ENCODE measurements at places on chromosomes 5 and 9. TPM values are rescaled to one million over a fixed set of nuclear protein-coding genes. Genes with fewer than 3 reads are reported as not detected.

The CTXN3 gene
- not detected for total RNA-seq

The KIAA0825 gene
- total RNA-seq, result 4.7 TPM

The HACD4 gene
- 1.6 TPM for total RNA-seq

DNA sequence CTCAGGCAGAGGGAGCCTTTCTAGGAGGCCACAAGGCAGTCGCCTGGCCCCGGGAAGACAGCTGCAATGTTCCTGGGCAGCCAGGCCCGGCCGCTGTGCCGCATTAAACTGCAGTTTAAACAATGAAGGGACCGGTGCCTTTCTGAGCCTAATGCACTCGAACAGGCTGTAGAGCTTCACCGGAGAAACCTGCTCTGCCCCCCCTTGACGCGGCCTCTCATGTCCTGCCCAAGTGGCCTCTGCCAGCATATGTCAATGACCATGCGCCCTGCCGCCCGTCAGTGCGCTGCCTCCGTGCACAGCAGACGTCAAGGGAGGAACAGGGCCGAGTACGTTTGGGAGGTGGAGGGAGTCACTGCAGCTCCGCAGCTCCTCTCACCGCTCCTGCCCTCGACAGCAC lies 38.4 kb upstream of the BARHL1 start:
- no peak for DNase-seq

DNA sequence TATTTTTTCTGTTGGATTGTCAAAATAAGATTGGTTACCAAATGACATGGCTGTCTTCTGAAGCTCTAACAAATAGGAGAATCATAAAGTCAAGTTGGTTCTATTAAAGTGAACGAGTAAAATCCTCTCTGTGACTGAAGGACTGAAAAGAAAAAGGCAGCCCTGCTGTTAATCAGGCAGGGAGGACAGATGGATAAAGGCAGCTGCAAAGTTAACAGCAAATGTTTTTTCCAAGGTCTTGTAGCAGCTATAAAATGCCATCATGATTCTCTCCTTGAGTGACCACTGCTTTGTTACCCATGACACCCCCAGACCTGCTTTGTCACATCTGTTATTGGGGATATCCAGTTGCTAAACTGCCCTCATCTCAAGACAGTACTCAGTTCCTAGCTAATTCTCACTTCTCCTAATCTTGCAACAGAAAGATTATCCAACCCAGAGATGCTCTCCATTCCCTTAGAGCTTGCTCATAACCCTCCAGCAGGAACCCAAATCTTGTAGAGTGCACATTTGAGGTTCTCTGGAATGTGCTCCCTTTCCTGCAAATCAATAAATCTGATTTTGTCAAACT lies 89.7 kb upstream of the PARP8 start:
- DNase-seq, result no peak

DNA sequence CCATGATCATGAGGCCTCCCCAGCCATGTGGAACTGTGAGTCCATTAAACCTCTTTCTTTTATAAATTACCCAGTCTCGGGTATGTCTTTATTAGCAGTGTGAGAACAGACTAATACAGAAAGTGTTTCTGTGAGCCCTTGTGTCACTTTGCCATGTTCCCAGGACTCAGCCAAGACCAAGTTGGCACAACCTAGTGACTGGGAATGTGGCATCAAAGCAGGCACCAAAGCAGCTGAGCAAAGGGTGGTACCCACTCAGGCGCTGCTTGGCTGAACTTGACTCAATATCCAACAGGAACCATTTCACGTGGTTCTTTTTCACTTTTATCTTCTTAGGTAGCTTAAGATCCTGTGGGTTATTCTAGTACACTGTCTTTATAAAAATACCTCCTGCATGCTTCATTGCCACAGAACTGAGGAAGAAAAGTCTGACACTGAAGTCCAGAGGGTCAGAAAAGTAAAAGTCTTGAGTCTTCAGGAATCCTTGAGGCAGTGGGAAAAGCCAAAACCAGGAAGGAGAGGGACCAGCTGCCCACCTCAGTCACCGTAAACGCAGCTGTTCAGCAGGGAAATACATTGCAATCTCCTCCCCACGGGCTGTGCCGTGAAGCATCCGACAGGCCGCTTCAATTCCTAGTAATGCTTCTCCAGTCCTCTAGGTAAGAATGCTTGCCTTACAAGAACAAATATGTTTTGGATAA lies 90.5 kb upstream of the RETREG1 start:
- DNase-seq, result no peak

DNA sequence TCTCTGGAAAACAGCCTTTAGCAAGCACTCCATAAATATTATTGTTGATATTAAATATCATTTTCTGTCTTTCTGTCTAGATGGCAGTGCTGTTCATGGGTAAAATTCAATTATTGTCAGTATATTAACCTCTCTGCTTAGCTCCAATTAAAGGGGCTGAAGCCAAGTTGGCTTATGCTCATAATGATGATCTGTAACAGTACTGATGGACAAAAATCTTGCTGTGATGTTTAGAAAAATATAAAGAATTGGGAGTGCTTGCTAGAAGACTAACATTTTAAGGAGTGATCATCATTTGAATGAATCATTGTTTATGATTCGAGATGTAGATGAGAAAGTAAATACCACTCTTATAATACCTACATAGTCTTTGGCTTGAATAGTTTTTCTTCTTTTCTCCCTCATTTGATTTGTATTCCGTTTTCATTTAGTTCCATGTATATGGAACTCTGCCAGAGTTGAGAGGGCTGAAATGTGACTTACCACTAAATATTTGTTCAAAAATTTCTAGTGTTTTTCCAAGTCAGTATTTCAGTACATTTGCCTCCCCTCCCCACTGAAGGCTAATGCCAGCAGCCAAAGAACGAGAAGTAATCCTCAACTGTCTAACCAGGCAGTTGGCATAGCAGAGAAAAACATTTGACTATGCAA lies 538.3 kb downstream of the CSNK1G3 start:
- no peak for DNase-seq

The PDLIM4 gene
- 83.2 TPM for total RNA-seq

- DNase-seq, result no peak
These were observed 200.5 kb downstream of the DRD1 start for GRCh38 chr5:175243441-175243840.

GRCh38 chr9:121171236-121171635 lies 30.4 kb downstream of the RAB14 start:
- DNase-seq, result no peak

The RANBP3L gene
- total RNA-seq, result 0.76 TPM

DNA sequence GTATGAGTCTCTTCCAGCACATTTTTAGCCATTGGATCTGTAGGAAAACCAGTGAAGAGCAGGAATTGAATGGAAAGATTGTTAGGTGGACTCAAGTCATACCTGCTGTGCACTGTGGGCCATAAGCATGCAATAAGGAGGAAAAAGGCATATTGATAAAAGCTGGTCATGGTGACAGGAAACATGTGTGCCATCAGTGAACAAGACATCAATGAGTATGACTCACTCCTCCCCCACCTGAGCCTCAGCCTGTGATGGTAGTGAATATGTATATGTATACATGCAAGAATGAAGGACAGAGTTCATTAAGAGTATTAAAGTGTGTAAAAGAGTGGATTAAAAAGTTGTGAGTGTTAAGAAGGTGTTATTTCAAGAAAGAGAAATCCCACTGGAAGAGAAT lies 164.5 kb downstream of the TMEM38B start:
- DNase-seq, result no peak

- DNase-seq, result no peak
These were observed 153.3 kb upstream of the IZUMO3 start for GRCh38 chr9:24698881-24699518.

- DNase-seq, result no peak
These were observed 77.4 kb downstream of the SEC61B start for GRCh38 chr9:99299211-99300102.

- DNase-seq, result no peak
These were observed 6.9 kb upstream of the ABCA1 start for GRCh38 chr9:104934691-104935500.

Measured in posterior vena cava (tissue), 2 donors.